ENCODE measurements at places on chromosomes 5 and 9. TPM values are rescaled to one million over a fixed set of nuclear protein-coding genes. Genes with fewer than 3 reads are reported as not detected.

MLANA gene
- polyA plus RNA-seq, result not detected

POLR3G gene
- polyA plus RNA-seq, result 2.4 TPM

SPATA31C1 gene
- not detected for polyA plus RNA-seq

GOLPH3 gene
- 75.1 TPM for polyA plus RNA-seq

CDHR2 gene
- 0.59 TPM for polyA plus RNA-seq

B4GALT1 gene
- polyA plus RNA-seq, result 30.0 TPM

PDCD1LG2 gene
- 0.16 TPM for polyA plus RNA-seq

PTCH1 gene
- polyA plus RNA-seq, result 7.3 TPM

GFI1B gene
- polyA plus RNA-seq, result not detected

TCF7 gene
- 12.0 TPM for polyA plus RNA-seq

LAMC3 gene
- polyA plus RNA-seq, result 5.4 TPM

LCN12 gene
- polyA plus RNA-seq, result 19.7 TPM

SPATA31E1 gene
- not detected for polyA plus RNA-seq

PCDHGB7 gene
- polyA plus RNA-seq, result 8.4 TPM

KCNT1 gene
- 0.20 TPM for polyA plus RNA-seq

PHF19 gene
- 7.1 TPM for polyA plus RNA-seq

PCDHGA12 gene
- polyA plus RNA-seq, result 0.52 TPM

OR13C8 gene
- polyA plus RNA-seq, result not detected

GPX3 gene
- 121 TPM for polyA plus RNA-seq

PCDHA1 gene
- polyA plus RNA-seq, result 0.69 TPM

C1QTNF3 gene
- polyA plus RNA-seq, result 0.91 TPM

BARHL1 gene
- not detected for polyA plus RNA-seq

BTNL3 gene
- polyA plus RNA-seq, result not detected

FAM114A2 gene
- 13.6 TPM for polyA plus RNA-seq

ARL14EPL gene
- polyA plus RNA-seq, result not detected

PCDHA13 gene
- 0.27 TPM for polyA plus RNA-seq

NMUR2 gene
- polyA plus RNA-seq, result not detected

CAMK4 gene
- 1.7 TPM for polyA plus RNA-seq

DMRT2 gene
- not detected for polyA plus RNA-seq

STPG3 gene
- polyA plus RNA-seq, result 3.3 TPM

SHISAL2B gene
- 0.36 TPM for polyA plus RNA-seq

ENTPD2 gene
- polyA plus RNA-seq, result not detected

SUSD3 gene
- polyA plus RNA-seq, result not detected

LCN1 gene
- 0.37 TPM for polyA plus RNA-seq

DAP gene
- polyA plus RNA-seq, result 91.6 TPM

NTRK2 gene
- polyA plus RNA-seq, result 0.74 TPM

CDC25C gene
- polyA plus RNA-seq, result 5.0 TPM

ZNF879 gene
- polyA plus RNA-seq, result 5.4 TPM

ENG gene
- polyA plus RNA-seq, result 35.4 TPM

EGFLAM gene
- polyA plus RNA-seq, result 0.82 TPM

ORM2 gene
- polyA plus RNA-seq, result not detected

FLT4 gene
- 3.9 TPM for polyA plus RNA-seq

NPR3 gene
- 0.23 TPM for polyA plus RNA-seq

GRIA1 gene
- polyA plus RNA-seq, result 1.6 TPM

MLLT3 gene
- polyA plus RNA-seq, result 51.5 TPM

GGTA1 gene
- polyA plus RNA-seq, result 1.1 TPM

HRH2 gene
- 12.7 TPM for polyA plus RNA-seq

PFN3 gene
- not detected for polyA plus RNA-seq

RNF180 gene
- polyA plus RNA-seq, result 3.1 TPM

TAF1L gene
- not detected for polyA plus RNA-seq

FYB1 gene
- not detected for polyA plus RNA-seq

SLC25A48 gene
- not detected for polyA plus RNA-seq

PAPPA gene
- 0.20 TPM for polyA plus RNA-seq

IRGM gene
- polyA plus RNA-seq, result not detected

PCDHB2 gene
- 31.2 TPM for polyA plus RNA-seq

TXNDC8 gene
- polyA plus RNA-seq, result not detected
